ENCODE measurements at places on chromosomes 4 and X.
A peak's percentile ranks its signal among the peaks of the same experiment; 100 is the strongest.

DNA sequence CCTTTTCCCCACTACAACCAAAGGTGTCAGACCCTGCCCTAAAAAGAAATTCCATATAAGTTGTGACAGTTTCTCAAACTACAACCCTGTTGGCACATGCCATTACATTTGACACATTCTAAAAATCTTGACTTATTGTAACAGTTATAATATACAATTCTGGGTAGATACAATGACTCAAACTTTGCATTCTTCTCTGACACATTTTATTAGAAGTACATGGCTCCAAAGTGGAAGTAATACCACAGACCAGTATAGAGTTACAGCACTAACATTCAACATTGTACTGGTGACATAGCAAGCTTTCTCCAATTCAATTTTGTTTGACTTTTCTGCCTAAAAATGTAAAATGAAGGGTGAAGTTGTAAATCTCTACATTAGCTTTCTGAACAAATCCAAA is 196.6 kb upstream of the ETNPPL start:
- no peak for DNase-seq

- peak; percentile 36 for DNase-seq
Measured at GRCh38 chr4:65658117-65658516, 12.2 kb downstream of the EPHA5 start.

DNA sequence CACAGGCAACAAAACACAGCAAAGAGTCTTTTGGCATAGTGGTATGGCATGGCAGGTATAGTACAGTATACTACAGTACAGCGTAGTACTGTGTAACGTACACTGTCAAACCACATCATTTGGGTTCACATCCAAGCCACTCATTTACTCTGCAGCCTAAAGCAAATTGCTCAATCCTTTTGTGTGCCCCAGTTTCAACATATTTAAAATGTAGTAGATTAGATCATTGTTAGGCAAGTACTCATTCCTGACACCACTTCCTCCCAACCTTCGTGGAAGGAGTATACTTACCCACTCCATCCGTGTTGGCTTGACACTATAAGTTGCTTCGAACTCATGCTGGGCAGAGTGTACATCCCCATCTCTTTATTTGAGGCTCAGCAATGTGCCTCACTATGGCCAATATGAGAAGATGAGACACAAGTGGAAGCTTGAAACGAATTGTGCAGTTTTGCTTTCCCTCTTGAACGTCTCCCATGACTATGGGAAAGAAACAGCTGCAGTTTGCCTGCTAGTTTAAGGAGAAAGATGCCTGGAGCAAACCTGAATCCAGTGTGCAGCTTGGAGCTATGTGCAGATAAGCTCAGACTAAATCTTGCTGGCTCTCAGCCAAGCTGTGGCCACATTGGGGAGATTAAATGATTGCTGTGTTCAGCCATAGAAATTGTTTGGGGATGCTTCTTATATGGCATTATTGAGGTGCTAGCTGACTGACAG is 85.7 kb upstream of the TBL1X start:
- DNase-seq = no peak

DNA sequence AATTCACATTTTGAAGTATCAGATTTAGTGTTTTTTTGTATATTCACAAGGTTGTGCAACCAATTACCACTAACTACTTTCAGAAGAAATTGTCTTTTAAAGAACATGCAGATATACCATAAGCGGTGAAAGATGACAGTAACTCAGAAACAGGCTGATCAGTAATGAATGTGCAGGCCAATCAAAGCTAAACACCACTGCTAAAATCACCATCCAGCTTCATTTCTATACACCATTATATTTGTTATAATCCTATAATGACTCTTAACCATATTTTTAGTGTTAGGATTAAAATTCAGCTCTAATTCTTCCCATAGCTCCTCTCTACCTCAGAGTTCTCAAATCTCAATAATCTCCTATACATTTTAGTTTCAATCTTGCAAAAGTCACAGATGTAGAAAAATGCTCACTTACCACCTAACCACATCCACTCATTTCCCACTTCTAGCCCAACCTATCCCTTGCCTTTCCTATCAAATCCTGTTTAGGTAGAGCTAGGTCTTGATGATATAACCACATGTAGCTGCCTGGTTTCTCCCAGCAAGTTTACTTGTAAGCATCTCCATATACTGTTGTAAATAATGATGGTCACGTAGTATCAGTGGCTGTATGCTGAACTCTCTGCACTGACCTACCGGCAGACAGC is 16.6 kb downstream of the COQ2 start:
- DNase-seq = no peak

DNA sequence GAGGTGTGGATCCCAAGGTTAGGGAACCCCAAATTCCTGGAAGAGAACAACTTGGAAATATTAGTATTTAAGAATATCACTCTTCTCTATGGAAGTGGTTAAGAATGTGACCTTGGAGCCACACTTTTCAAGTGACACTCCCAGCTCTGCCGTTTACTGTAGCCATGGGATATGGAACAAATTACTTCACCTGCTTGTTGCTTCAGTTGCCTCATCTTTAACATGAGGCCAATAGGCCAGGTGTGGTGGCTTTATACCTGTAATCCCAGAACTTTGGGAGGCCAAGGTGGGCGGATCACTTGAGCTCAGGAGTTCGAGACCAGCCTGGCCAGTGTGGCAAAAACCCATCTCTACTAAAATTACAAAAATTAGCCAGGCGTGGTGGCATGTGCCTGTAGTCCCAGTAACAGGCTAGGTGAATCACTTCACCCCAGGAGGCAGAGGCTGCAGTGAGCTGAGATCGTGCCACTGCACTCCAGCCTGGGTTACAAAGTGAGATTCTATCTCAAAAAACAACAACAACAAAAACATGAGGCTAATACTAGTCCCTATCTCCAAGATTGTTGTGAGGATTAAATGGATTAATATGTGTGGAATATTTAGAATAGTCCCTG is 13.0 kb downstream of the IL13RA1 start:
- no peak for DNase-seq

DNA sequence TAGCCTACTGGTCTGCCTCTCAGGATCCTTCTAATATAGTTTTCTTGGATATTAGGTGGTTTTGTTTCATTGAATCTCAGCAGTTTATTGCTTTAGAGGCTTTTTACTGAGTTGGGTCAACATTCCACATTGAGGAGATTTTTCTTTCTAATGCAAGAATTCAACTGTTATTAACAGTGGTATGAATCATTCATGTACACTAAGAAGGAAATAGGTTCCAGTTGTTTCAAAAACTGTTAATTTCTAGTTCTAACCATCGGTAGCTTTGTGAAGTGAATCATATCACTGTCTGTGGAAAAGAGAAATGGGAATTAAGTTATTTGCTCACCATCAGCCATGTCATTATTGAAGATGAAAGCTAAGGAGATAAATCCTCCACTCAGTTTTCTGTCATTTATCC is 331.5 kb downstream of the RPA4 start:
- DNase-seq = no peak

DNA sequence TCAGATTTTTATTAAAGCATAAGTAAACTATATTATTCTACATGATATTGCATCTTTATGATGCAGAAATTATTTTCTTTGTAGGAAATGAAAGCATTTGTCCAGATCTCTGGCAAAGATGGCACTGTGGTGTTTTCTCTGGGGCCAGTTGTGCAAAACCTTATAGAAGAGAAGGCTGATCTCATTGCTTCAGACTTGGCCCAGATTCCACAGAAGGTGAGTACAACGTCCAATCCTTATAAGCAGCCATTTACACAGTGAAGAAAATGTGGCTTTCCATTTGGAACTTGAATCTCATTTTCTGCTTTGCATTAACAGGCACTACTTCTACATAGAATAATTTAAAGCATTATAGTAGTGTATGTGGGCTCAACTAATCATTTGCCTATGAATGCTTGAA is 6.9 kb upstream of the UGT2B7 start:
- DNase-seq = no peak

DNA sequence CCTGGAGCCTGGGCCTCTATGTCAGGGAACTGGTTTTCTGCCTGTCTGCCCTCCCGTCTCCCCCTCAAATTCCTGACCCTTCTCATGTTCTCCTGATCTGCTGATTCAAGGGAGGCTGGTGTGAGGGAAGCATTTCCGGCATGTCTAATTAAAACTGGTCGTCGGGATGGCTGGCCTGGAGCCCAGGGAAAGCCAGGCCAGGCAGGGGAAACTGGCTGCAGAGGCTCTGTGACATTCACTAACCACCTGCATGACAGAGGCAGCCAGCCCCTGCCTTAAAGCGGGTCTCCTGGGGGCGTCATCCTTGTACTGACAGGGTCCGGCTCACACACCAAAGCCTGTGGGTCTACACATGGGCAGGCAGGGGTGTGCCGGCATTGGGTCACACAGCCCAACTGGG is 35.2 kb downstream of the ABLIM2 start:
- no peak for DNase-seq

Data from NCI-H187 treated with DMSO at 0.1 percent for 48 hours (cell line).